ENCODE measurements at places on chromosomes 11 and 22.

- no peak for DNase-seq
These were observed 54.4 kb downstream of the DGCR2 start for GRCh38 chr22:19067696-19068348.

DNA sequence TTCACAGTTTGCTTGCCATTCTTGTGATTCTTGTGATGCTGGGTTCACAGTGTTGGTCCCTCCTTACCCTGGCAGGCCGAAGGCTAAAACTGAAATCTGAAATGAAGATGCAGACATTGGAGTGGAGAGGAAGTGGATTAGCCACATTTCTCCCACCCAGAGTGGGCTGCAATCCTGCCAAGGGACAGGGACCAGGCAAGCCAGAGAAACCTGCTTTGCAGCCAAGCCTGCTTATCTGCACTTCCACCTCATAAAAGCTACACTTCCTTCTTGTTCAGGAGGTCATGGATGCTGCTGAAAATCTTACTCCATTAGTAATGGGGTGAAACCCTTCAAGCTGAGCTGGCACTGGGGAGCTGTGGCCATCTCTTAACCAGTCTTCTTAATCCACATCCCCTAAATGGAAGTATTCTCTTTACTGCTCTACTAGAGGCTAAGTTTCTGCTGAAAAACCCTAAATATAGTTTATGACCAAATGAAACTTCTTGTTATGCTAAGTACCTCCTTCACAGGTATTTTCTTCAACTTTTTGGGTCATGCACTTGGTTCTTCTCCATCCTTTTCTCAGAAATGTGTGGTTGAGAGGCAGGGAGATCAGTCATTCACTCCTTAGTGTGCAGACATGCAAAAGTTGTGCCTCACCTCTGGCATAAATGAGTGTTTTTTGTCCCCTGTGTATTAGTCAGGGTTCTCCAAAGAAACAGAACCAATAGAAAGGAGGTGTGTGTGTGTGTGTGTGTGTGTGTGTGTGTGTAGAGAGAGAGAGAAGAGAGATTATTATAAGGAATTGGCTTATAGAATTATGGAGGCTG lies 133.9 kb upstream of the BMAL1 start:
- DNase-seq = no peak

GRCh38 chr11:94741022-94741679 lies 27.0 kb upstream of the AMOTL1 start:
- peak; percentile 70 for DNase-seq

DNA sequence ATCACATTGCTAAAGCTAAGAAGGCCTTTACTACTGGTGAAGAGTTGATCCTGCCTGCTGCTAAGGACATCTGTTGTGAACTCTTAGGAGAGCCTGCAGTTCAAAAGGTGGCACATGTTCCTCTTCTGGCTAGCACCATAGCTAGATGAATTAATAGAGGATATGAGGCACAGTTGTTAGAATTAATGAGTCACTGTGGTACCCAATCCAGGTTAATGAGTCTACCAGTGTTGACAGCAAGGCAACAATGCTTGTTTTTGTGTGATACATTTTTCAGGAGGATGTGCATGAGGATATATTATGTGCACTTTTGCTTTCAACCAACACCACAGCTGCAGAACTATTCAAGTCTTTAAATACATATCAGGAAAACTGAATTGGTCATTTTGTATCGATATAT lies 12.0 kb downstream of the C11orf58 start:
- DNase-seq = no peak

- DNase-seq = no peak
These were observed 7.3 kb downstream of the DDI1 start for GRCh38 chr11:104043678-104044239.

DNA sequence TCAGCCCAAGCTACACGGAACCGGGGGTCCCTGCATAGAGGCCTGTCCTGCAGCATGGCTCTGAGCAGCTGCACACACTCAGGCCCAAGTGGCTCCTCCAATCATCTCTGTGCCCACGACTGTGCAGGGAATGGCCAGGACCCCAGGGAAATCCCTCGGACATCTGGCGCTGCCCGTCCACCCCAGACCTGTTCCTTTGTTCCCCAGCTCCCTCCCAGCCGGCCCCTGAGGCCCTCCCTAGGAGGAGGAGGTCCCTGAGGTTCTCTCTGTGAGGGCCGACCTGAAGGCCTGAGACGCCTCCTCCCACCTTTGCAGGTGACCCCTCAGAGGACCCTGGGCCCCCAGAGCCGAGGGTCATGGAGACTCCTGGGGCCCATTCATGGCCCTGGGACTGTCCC lies 1.1 kb downstream of the MLC1 start:
- DNase-seq = no peak

- DNase-seq = no peak
These were observed 42.2 kb downstream of the UBASH3B start for GRCh38 chr11:122697636-122698167.

- no peak for DNase-seq
These were observed 5.2 kb upstream of the WEE1 start for GRCh38 chr11:9568161-9568853.

- no peak for DNase-seq
These were observed 518.4 kb downstream of the SOX6 start for GRCh38 chr11:15837901-15838489.

DNA sequence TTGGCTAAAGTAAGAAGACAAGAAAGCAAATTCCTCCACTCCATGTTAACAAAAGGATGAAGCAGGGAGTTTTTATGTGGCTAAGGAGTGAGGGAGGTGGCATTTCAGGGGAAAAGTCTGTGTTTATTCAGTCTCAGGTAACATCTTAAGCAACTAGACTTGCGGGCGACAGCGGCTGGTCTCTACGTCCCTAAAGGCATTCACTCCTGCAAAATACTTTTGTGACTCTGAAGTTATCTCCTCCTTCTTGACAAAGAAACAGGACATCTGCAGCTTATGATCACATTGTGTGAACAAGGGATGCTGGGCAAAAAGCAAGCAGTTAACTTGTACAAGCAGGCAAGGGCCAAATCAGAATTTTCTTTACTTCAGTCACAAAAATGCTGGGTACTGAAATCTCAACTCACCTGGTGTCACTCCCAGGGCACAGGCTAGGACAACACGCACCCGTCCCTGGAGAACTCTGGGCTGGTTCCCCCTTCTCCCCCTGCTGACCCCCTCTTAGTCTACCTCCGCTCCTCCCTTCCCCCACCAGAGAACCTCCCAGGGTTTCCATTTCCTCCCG lies 38.3 kb downstream of the IGLL5 start:
- DNase-seq = no peak

DNA sequence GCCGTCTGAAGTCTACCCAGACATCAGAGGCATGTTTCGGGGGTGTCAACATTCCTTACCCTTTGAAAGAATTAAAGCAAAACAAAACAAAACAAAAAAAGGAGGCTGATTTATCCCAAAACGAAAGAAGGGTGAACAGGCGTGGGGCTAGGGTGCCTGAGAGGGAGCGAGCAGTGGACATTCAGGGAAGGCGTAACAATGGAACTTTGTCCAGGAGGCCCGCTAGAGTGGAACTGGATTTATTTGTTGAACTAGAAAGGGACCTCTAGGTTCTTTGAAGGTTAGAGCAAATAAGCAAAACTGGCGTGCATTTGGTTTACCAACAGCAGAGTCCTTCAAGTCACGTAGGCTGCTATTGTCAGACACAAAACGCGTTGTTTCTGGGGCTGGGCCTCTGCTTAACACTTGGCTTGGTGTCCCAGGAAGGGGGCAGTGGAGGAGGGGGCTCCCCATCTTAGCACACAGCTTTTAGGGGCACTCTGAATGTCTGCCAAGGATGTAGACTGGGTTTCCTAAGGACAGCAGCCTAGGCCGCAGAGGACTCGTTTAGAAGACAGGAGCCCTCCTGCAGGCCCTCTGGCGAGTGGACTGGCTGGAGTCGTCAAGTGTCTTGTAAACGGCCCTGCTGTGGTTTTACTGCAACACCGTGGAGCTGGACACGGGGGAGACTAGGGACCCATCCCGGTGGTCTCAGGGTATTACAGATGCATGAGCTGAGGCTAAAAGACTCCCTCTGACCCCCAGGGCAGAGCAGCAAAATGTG lies 203.7 kb upstream of the SORL1-AS1 start:
- peak; percentile 67 for DNase-seq

DNA sequence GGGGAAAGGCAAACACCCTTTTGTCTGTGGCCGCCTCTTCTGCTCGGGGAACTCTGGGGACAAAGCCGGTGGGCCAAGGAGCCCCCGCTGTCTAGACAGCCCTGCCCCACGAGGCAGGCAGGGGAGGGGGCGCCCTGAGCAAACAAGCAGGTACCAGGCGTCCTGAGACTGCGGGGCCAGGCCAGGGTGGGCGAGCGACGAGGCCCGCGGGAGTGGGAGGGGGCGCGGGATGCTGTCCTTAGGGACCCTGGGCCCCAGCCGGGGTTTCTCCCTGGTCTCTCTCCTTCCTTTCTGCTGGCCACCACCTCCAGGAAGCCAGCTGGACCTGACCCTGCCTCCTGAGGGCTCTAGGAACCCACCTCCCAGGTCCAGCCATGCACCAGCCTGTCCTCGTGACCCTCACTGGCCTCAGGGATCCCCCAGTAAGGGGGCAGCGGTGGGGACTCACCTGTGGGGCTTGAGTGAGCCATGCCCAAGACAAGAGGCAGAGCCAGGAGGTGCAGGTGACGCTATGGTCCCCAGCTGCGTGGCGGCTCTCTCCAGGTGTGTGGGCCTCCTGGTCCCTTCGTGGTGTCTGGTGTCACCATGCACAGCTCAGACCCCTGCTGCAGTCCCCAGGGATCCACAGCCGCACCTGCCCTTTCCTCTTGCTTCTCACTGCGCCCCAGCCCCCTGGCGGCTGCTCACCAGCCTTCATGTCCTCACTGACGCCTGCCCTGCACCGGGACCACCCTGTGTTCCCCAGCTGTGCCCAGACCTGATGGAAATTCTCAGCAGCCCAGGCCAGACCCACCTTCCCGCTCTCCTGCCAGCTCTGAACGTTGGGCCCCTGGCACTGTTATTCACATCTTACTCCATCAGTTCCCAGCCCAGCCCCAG lies 26.5 kb upstream of the MUC5AC start:
- no peak for DNase-seq

DNA sequence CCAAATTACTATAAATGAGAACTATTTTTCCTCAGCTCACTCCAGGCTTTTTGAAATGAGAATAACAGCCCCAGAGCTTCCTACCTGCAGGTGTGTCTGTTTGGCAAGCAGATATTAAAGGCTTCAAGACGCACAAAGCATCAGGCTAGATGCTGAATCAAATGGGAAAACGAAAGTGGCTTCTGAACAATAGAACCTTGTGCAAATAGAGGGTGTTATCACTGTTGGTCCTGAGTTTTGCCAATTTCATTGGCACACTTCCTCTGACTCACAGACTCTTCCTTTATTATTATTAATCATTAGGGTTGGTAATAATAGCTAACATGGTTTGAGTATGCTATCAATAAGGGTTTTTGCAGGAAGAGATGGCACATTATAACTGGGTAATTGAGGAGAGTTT lies 13.4 kb downstream of the SYT13 start:
- no peak for DNase-seq

- peak; percentile 23 for DNase-seq
These were observed 26.7 kb downstream of the AMPD3 start for GRCh38 chr11:10481560-10482349.

GRCh38 chr11:118914987-118915386 lies 10.7 kb downstream of the BCL9L start:
- no peak for DNase-seq

- DNase-seq = no peak
These were observed 118.3 kb downstream of the VPREB1 start for GRCh38 chr22:22362936-22363335.

- no peak for DNase-seq
These were observed 14.8 kb downstream of the LRRC55 start for GRCh38 chr11:57196596-57196995.

DNA sequence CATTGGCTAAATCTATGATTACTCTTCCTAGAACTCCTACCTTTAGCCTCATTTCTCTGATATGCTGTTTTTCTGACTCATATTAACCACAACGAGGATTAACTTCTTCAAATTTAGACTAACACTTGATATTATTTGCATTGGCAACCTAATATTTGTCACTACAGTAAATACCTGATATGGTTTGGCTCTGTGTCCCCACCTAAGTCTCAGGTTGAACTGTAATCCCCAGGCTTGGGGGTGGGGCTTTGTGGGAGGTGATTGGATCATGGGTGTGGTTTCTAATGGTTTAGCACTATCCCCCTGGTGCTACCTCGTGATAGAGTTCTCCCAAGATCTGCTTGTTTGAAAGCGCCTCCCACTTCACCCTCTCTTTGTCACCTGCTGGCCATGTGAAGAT lies 17.1 kb upstream of the MED17 start:
- no peak for DNase-seq

- DNase-seq = no peak
These were observed 7.3 kb downstream of the TANGO2 start for GRCh38 chr22:20027966-20028854.

GRCh38 chr11:75945446-75945845 lies 130.4 kb downstream of the UVRAG start:
- no peak for DNase-seq

DNA sequence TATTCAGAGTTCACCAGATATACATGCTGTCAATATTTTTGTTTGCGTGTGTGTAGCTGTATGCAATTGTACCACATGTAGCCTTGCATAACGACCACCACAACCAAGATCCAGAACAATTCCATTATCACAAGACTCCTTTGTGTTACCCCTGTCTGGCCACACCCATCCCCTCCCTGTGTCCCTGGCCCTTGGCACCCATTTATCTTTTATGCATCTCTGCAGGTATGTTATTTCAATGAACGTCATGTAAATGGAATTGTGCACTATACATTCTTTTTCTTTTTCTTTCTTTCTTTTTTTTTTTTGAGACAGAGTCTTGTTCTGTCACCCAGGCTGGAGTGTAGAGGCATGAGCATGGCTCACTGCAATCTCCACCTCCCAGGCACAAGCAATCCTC lies 9.7 kb upstream of the PAFAH1B2 start:
- no peak for DNase-seq

DNA sequence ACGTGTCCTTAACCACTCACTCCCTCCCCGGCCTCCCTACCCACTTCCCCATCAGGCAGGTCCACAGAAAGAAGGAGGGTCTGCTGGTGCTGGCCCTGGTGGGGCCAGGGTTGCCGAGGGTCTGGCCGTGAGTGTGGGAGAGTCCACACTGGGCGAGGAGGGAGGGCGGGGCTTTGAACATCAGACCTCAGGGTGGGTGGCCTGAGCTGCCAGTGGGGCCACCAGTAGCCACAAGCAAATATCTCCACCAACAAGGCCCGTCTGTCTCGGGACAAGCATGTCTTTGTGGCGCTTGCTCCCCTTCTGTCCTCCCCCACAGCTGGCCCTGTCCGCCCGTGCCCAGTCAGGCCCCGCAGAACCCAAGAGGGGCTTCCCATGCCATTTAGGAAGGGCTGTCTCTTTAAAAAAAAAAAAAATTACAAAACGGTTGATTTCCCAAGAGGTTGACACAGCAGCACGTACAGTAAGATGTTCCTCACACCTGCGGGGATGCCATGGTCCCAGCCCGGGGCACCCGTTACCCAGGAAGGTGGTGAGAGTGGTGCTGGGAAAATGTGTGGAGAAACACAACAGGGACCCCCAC lies 17.7 kb upstream of the TALDO1 start:
- no peak for DNase-seq

GRCh38 chr22:39234867-39235687 lies 9.7 kb downstream of the PDGFB start:
- no peak for DNase-seq

- DNase-seq = peak; percentile 17
These were observed 33.3 kb downstream of the AMPD3 start for GRCh38 chr11:10488121-10488933.
